Pancreas (tissue), 10 donors: ENCODE measurements at places on chromosomes 13 and 19. TPM values are rescaled to one million over a fixed set of nuclear protein-coding genes. Genes with fewer than 3 reads are reported as not detected.

The PSG2 gene
- total RNA-seq = not detected

The RFX1 gene
- 5.5 TPM for total RNA-seq

The DDA1 gene
- total RNA-seq = 11.1 TPM

The SCGB2B2 gene
- total RNA-seq = 0.82 TPM

The CD22 gene
- total RNA-seq = 1.4 TPM

The ZNF560 gene
- total RNA-seq = not detected

The CYP4F11 gene
- total RNA-seq = 2.7 TPM

The ZNF583 gene
- total RNA-seq = 3.4 TPM

The GAS6 gene
- 39.6 TPM for total RNA-seq

The ELSPBP1 gene
- not detected for total RNA-seq

GRCh38 chr13:97911311-97912138 is 42.0 kb upstream of the IPO5 start:
- no peak overlapping the region for H3K4me3 ChIP-seq
- H3K4me1 ChIP-seq = no peaks in the 10 kb centered on the region
- H3K27me3 ChIP-seq = no peaks in the 10 kb centered on the region
- DNase-seq = no peak
- H3K27ac ChIP-seq = no peak overlapping the region

- no peaks in the 10 kb centered on the region for H3K36me3 ChIP-seq
- no peak overlapping the region for H3K27ac ChIP-seq
- DNase-seq = no peak
Measured at GRCh38 chr13:43687038-43687437, 99.7 kb downstream of the ENOX1 start.

GRCh38 chr13:107450931-107451330 is 764.4 kb downstream of the LIG4 start:
- no peak overlapping the region for H3K4me3 ChIP-seq
- H3K27ac ChIP-seq = no peak overlapping the region
- no peaks in the 10 kb centered on the region for H3K36me3 ChIP-seq

DNA sequence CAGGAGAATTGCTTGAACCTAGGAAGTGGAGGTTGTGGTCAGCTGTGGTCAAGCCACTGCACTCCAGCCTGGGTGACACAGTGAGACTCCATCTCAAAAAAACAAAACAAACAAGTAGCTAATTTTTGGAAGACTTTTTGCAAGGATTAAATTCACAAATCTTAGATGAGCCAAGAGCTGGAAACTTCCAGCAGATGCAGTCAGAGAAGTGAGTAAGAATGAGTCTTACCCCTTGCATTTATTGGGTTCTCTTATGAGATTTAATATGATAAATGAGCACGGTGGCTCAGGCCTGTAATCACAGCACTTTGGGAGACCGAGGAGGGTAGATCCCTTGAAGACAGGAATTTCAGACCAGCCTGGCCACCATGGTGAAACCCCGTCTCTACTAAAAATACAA is 44.9 kb upstream of the NBEA start:
- H3K4me1 ChIP-seq = no peaks in the 10 kb centered on the region
- H3K36me3 ChIP-seq = no peaks in the 10 kb centered on the region
- no peak overlapping the region for H3K27ac ChIP-seq
- no peak for DNase-seq
- no peaks in the 10 kb centered on the region for H3K27me3 ChIP-seq

GRCh38 chr19:17359905-17360800 is 17.0 kb downstream of the PLVAP start:
- no peak for DNase-seq
- no peak overlapping the region for H3K4me3 ChIP-seq
- no peak overlapping the region for H3K27ac ChIP-seq
- no peaks in the 10 kb centered on the region for H3K36me3 ChIP-seq
- no peaks in the 10 kb centered on the region for H3K27me3 ChIP-seq

GRCh38 chr13:99800011-99800410 is 171.6 kb downstream of the ZIC5 start:
- H3K4me1 ChIP-seq = no peaks in the 10 kb centered on the region
- no peak for DNase-seq
- no peaks in the 10 kb centered on the region for H3K27me3 ChIP-seq
- H3K4me3 ChIP-seq = no peak overlapping the region
- no peaks in the 10 kb centered on the region for H3K36me3 ChIP-seq
- no peak overlapping the region for H3K27ac ChIP-seq

- no peaks in the 10 kb centered on the region for H3K36me3 ChIP-seq
- H3K4me3 ChIP-seq = no peak overlapping the region
- H3K27ac ChIP-seq = no peak overlapping the region
- H3K4me1 ChIP-seq = no peaks in the 10 kb centered on the region
- H3K27me3 ChIP-seq = no peaks in the 10 kb centered on the region
- DNase-seq = no peak
Measured at GRCh38 chr13:26183416-26183815, 38.7 kb downstream of the RNF6 start.

- no peaks in the 10 kb centered on the region for H3K4me1 ChIP-seq
- H3K27me3 ChIP-seq = no peaks in the 10 kb centered on the region
- H3K27ac ChIP-seq = no peak overlapping the region
- DNase-seq = no peak
Measured at GRCh38 chr13:83765796-83766195, 116.5 kb downstream of the SLITRK1 start.

DNA sequence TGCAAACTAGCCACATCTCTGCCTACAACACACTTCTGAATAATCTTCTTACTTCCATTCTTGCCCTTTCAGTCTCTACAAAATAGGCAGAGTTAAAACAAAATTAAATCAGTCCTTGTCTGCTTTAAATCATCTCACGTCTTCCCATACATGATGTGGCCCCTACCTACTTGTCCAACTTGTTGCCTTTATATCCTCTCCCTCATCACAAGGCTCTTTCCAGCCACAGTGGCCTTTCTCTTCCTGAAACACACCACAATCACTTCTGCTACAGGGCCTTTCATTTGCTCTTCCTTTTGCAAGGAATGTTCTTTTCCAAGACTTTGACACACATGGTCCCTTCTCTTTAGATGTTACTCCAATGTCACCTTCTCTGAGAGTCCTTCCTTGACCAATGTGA is 1.7 kb downstream of the RBM26 start:
- H3K4me3 ChIP-seq = peak overlapping the region; percentile 68
- no peak for DNase-seq
- H3K27ac ChIP-seq = no peak overlapping the region

DNA sequence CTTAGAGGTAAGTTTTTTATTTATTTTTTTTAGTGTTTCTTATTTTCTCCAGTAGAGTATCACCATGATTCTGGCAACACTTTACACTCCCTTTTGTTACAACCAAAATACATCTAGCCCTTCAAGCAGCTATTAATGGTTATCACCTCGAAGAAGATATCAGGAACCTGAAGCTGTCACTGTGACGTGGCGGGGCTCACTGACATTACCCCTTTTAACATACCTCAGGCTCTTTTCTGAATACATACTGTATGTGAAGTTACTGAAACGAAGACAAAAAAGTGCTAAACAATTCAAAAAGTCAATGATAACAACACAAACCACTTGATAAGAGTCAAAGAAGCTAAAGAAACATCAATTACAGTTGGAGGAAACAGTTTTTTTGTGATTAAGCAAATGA is 1218.7 kb downstream of the EFNB2 start:
- H3K4me1 ChIP-seq = no peaks in the 10 kb centered on the region
- no peak for DNase-seq
- H3K27ac ChIP-seq = no peak overlapping the region
- no peaks in the 10 kb centered on the region for H3K27me3 ChIP-seq
